ENCODE measurements at places on chromosomes 5 and 9. TPM values are rescaled to one million over a fixed set of nuclear protein-coding genes. Genes with fewer than 3 reads are reported as not detected.

Gene SLC6A18
- total RNA-seq, result not detected

Gene PRUNE2
- 23.2 TPM for total RNA-seq

Gene TMED7
- total RNA-seq, result 82.5 TPM

Gene SGCD
- 13.5 TPM for total RNA-seq

Gene NPM1
- total RNA-seq, result 496 TPM

Gene KCNN2
- total RNA-seq, result 0.20 TPM

Gene HK3
- 24.0 TPM for total RNA-seq

Gene SLC4A9
- total RNA-seq, result not detected

Gene PCDHGA11
- total RNA-seq, result 9.2 TPM

Gene PGM5
- total RNA-seq, result 29.1 TPM

Gene FAM53C
- total RNA-seq, result 20.2 TPM

Gene LURAP1L
- total RNA-seq, result 12.5 TPM

Gene INSL4
- total RNA-seq, result not detected

Gene HTR4
- total RNA-seq, result not detected

Gene FOXI1
- not detected for total RNA-seq

Gene SLC34A1
- total RNA-seq, result not detected

Gene ZCCHC9
- total RNA-seq, result 18.2 TPM

Gene IFT74
- total RNA-seq, result 20.4 TPM

Gene ENTREP1
- 3.1 TPM for total RNA-seq

Gene ZNF300
- 10.5 TPM for total RNA-seq

Gene CHD1
- 82.5 TPM for total RNA-seq

Gene PDCD1LG2
- 3.1 TPM for total RNA-seq

Gene ROR2
- 3.3 TPM for total RNA-seq

Gene TERT
- total RNA-seq, result not detected

Gene ZNF474
- total RNA-seq, result 1.8 TPM

Gene MOB3B
- total RNA-seq, result 20.5 TPM

Gene SV2C
- total RNA-seq, result 1.4 TPM

Measured in tibial nerve (tissue), 4 donors.